ENCODE measurements at places on chromosomes 7 and 10. TPM values are rescaled to one million over a fixed set of nuclear protein-coding genes. Genes with fewer than 3 reads are reported as not detected.

- no peak for ATAC-seq
These were observed 32.0 kb downstream of the CUL2 start for GRCh38 chr10:35058134-35058533.

Gene EMX2
- not detected for total RNA-seq

Gene INHBA
- 16.7 TPM for total RNA-seq

DNA sequence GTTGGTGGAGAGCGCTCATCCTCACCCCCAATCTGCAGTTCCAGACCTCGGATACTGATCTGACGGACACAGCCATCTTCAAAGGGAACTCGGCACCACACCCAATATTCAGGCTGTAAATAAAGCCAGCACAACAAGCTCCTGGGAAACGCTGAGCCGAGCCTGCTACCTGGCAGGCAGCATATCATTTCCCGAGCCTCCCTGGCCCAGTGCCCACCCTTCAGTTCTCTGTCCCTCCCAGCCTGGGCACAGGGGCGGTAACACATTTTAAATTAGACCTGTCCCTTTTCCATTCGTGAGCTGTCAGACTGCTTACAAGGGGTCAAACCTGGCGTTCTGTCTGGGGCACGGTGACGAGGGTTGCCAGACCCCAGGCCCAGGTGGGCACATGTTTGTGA, 250.5 kb downstream of the ARHGAP12 start:
- peak; percentile 26 for ATAC-seq

DNA sequence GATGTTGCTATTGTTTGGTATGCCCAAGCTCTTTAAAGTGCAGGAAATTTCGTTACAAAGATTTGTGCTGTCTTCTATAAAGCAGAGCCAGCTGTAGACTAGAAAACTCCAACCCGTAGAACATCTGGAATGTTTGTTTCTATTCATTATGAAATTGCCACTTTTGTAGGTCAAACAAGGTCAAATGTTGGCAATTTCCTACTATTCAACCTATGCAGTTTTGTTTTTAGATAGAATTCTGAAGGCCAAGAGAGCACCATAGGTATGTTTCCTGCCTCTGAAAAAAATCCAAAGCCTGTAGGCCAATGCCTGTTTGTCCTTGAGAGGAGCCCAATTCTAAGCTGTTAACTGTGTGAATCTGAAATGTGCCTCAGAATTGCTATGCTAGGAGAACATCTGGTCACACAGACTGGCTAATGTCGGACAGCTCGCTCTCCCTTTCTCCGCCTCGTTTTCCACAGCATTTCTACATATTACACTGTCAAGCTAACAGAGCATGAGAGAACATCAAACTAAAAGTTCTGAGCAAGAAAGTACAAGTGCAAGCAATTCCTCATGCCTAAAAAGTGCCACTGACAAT, 267.2 kb upstream of the LRGUK start:
- no peak for ATAC-seq

DNA sequence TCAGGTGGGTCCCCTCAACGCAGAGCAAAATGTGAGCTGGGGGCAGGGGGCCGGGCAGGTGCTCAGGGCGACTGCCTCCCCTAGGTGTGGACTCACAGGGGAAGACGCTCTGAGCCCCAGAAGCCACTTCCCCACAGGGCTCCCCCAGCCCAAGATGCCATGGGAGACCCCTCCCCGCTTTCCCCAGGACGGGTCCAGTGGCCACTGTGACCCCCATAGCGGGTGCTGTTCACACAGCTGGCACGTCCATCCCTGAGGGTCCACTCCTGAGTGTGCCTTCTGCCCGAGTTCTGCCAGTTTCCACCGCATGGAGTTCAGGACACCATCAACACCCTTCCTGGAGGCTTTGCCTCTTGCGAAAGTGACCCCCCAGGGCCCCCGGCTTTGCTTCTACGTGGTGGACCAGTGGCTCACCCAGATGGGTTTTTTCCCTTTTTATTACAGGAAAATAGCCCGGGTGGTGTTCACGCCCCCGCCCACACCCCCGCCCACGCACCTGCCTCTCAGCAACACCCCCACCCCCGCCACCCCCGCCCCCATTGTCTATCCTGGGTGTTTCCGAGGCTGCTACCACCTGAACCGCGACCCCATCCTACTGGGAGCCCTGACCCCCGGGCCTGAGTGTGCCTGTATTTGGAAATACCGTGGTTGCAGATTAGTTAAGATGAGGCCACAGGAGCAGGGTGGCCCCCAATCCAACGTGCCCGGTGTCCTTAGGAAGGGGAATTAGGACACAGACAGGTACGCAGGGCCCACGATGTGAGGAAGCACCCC, 32.0 kb downstream of the ADAP1 start:
- ATAC-seq: no peak

DNA sequence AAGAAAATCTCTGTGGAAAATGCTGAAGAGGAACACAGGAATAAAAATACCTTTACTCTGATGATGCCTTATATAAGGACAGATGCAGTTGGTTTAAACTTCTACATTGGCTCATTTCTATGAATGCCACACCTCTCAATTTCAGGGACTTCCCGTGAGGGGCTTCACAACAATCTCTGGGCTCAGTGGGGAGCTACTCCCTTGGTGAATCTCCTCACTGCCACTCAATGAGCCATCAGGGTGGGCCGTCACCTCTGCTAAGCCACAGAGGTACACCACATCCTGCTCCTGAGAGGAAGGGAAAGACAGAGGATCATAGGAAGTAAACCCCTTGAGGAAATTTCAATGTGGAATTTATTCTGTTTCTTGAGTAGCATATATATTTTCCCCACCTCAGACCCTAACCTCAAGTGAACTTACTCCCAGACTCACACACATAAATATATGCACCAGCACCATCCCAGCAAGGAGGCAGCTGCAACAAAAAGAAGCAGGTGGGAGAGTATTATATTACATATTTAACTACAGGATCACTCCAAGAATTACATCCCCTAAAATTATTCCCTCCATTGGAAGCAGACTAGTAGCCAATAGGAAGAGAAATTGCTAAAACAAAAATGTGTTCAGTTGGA, 63.3 kb upstream of the PRSS1 start:
- ATAC-seq: no peak

DNA sequence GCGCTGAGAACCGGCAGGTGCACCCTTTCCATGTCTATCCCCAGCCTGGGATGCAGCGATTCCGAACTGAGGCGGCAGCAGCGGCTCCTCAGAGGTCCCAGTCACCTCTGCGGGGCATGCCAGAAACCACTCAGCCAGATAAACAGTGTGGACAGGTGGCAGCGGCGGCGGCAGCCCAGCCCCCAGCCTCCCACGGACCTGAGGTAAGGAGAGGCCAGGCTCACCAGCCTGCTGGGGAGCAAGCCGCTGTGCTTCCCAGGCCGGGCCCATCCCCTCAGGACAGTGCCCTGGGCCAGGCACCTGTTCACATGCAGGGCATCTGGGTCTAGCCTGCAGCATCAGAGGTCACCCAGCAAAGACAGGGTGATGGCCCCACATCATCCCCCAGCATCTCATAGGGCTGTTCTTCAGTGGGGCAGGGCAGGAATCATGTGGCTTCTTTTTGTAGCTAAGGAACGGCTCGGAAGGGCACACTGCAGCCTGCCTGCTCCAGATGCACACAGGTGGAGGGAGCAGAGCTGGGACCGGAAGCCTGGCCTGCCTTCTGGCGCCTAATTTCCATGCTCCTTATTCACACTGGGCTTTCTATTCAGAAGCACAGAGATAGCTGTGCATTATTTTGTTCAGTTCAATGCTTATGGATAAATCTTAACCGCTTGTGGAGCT, 18.9 kb downstream of the BAG3 start:
- ATAC-seq: no peak

DNA sequence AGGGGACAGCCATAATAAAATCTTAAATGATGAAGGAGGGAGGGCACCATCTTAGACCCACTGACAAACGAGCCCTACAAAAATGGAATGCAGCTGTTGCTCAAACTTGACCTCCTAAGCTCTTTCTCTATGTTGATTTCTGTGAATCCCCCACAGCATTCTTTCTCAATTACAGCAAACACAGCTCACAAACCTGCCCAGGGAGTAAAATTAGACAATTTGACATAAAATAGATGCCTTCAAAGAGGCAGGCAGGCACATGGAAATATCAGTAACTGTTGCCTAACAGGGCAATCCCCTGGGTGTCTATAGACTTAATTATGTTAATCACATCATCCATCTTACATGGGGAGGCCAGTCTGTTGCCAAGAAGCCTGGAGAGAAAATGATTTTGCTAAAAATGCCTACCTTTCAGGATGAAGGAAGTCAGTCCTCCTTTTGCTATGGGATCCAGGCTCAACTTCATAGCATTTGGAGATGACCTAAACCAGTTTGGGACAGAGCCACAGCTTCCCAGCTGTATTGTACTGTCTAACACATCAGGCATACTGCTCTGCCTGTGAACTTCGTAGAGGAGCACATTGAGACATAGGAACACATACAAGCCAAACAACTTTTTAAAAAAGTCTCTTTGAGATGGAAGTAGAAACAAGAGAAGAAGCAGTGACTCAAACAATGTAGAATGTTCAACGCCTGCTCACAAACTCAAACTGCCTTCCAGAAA, 1177.4 kb downstream of the SORCS1 start:
- ATAC-seq: peak; percentile 80

Gene ALOX5
- 18.4 TPM for total RNA-seq

Gene EN2
- 0.13 TPM for total RNA-seq

DNA sequence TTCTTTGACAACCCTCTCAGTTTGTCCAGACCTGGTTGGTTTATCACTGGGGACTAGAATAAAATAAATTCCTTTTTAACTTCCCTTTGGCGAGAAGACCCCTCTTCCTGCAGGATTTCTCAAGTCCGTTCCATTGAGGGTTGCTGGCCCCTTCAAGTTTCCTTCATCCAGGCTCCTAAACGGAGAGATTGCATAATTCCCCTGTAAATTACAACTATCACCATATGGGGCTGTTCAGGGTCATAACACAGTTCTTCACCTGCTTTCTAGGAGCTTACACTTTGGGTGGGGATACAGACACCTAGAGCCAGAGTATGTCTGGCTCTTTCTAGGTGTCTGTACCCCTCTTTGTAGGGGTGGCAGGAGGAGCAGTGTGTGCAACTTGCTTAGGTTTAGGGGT, 3.3 kb upstream of the COPS6 start:
- no peak for ATAC-seq
